Bone marrow (tissue), 2 donors: ENCODE measurements at places on chromosomes 7 and 10.

DNA sequence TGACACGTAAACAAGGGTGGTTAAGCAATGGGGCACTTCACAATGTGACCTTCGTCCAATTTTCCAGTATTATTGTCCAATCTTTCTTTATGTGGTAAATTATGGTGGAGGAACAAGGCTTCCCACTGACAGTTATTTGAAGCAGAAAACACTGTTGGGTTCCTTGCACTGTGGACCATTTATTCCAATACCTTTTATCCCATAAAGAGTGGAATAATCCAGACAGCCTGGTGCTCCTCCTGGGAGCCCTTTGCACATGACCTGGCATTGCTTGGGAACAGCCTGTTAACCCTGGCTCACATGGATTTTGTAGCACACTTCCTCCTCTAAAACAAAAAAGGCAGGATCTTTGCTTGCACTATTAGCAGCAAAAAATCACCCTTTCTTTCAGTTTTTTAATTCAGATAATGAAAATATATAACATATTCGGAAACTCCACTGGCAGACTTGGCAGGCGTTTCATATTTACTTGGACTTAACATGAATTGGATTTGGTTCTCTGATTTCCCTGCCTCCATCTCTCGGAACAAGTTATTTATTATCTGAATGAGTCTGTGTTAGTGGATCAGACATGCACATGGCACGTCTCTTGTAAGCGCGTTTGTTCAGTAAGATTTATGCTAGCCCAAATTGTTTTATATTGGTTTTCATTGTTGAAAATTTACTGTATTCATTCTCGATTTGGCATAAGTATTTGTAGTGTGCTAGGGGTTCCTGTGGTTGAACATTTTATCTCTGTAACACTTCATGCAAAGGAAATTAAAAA lies 59.3 kb downstream of the BMPER start:
- no peak for DNase-seq

DNA sequence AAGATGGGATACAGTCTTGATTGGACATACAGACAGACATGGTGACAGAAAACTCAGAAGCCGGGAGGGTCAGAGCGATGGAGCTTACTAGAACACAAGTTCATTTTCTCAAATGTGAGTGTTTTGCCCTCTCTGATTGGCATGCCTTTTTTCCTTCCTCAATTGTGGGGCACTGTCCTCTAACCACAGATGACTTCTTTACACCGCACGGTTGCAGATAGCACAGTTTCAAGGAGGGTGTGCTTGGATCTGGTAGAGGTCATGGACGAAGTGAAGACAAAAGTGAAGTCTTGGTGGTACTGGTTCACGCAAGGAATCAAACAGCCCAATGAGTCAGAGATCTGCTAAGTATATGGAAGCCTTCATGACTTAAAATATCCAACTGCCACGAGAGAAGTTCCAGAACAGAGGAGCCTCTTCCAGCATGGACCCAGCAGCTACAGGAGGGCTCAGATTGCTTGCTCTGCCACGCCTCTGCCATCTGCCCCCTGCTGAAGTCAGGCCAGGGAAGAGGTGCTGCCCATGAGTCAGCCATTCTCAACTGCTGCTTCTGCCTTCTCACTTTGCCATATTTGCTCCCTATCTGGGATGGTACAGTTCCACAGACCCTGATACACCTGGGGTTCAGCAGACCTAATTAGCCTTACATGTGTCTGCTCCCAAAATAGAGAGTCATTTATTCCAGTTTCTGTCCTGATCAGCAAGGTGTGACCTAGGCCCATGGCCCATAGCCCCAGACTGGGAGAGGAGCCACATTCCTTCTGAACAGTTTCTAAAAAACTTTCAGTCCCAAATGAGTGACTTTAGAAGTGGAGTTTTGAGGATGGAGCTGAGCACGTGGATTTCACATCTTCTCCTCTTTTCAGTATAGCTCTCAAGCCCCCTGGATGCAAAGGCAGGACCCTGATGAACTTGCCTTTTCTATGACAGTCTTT lies 413.8 kb downstream of the KCNMA1 start:
- no peak for DNase-seq

- DNase-seq = no peak
These were observed 1078.0 kb downstream of the LRMDA start for GRCh38 chr10:76509446-76509845.

GRCh38 chr10:121624836-121625486 lies 26.7 kb upstream of the FGFR2 start:
- no peak for DNase-seq

DNA sequence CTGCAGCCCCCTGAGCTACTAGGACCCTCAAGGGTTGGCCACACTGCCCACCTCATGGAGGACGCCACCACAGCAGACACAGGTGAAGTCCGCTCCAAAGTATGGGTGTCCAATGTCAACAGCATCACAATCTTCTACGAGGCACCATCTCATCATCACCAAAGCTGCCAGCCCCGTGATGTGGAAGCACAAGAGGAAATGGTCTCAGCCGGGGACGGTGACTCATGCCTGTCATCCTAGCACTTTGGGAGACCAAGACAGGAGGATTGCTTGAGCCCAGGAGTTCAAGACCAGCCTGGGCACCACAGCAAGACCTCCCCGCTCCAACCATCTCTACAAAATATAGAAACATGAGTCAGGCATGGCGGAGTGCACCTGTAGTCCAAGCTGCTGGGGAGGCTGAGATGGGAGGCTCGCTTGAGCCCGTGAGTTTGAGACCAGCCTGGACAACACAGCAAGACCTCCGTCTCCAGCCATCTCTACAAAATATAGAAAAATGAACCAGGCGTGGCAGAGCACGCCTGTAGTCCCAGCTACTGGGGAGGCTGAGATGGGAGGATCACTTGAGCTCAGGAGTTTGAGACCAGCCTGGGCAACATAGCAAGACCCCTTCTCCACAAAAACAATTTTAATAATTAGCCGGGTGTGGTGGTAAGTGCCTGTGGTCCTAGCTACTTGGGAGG lies 48.8 kb upstream of the MYL10 start:
- no peak for DNase-seq

GRCh38 chr7:22420973-22421635 lies 64.2 kb upstream of the RAPGEF5 start:
- DNase-seq = no peak

GRCh38 chr10:101897633-101898032 lies 54.0 kb upstream of the KCNIP2 start:
- no peak for DNase-seq

GRCh38 chr10:102696736-102697135 lies 17.5 kb downstream of the ARL3 start:
- no peak for DNase-seq

GRCh38 chr7:128812514-128813168 lies 17.6 kb upstream of the FLNC start:
- no peak for DNase-seq
